Immature natural killer cell (primary cell): ENCODE measurements at places on chromosomes 16 and 17.
A peak's percentile ranks its signal among the peaks of the same experiment; 100 is the strongest.

DNA sequence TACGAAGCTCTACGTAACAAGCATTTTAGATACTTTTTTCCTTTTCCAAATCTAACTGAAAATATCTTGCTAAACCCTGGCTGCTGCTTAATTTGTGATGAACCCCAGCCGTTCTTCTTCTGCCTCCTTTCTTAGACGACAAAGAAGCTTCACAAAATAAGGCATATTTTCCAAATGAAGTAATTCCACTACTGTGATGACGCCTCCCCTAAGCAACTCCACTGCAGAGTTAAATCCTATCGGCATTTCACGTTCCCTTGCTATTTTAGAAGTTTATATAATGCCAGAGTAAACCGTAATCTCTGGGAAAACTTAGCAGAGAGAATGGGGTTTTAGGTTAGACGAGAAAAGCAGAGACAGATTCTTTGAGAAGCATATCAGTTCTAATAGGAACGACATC, 683.1 kb upstream of the SALL1 start:
- no peak for DNase-seq

GRCh38 chr16:82924075-82924854, 297.5 kb downstream of the CDH13 start:
- DNase-seq, result peak; percentile 60

DNA sequence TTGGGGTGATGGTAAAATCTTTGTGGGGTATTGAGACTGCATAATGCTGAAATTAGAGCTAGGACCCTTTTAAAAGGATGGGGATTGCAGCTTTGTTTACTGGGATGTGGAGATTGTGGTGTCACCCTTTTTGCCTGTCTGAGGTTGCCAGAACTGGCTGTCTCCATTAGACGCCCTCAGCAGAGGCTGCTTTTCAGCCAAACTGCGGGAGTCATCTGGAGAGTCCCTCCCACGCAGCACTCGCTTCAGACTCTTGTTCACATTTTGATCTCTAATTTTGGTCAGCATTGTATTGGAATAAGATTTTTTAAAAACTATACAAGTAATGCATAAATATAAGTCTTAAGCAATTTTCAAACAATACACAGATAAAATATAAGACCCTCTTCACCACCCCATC, 27.9 kb upstream of the JPT2 start:
- DNase-seq, result no peak

DNA sequence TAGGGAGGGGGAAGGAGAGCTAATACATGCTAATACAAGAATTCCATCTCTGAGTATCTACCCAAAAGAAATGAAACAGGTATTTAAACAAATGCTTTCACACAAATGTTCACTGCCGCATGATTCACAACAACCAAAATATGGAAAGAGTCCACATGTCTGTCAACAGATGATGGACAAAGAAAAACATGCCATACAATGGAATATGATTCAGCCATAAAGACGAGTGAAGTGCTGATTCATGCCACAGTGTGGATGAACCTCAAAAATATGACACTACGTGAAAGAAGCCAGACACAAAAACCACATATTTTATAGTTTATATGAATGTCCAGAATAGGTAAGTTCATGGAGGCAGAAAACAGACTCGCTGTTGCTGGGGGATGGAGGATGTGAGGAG, 321.4 kb downstream of the FOXL1 start:
- no peak for DNase-seq

DNA sequence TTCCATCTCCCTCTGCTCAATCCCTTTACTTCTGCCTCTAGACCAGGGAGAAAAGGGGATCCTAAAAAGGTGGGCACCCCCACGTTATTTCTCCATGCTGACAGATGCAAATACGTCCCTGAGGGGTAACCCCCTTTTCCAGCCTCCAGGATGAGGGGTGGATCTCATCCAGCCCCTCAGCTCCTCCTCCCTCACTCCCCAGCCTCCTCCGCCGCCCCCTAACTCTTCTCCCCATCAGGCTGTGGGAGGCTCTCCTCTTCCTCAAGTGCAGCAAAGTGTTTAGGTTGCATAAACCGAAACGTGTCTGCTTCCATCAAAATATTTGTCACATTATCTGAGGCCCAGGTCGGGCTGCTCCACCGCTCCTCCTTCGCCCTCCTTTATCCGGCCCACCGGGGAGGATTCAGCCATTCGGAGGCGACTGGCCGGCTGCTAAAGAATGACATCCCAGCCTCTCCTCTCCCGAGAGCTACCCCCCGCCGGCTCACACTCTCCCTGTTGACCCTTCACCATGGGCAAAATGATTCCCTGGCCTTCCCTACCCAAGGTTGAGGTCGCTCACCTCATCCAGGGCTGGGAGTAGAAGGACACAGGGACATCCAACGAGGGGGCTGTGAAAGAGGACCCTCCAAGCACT, 1.2 kb upstream of the C1QL1 start:
- no peak for DNase-seq
